Fibroblast of the conjunctiva (primary cell): ENCODE measurements at places on chromosomes 3 and 15.

GRCh38 chr3:131236421-131236820, 145.2 kb upstream of the NUDT16 start:
- no peak for DNase-seq

GRCh38 chr3:98782824-98783500, 19.8 kb downstream of the ST3GAL6 start:
- DNase-seq = no peak

DNA sequence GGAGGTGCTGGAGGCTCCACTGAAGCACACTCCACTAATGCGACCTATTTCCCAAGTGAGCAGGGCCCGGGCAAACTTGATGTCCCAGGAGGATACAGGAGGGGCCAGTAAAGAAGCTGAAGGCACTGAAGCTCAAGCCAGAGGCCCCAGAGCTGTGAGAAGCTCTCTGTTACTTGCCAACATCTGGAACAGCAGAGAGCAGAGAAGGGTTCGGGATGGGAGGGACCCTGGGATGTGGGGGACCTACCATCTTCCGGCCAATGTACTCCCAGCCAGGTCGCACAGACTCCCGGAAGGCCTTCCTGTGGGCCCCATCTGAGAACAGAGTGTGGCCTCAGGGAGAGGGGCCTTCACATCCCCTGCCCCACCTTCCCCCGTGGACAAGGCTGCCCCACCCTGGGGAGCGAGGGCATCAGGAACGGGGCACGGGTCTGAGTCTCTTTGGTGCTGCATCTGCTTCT, 3.1 kb downstream of the HHATL start:
- no peak for DNase-seq

DNA sequence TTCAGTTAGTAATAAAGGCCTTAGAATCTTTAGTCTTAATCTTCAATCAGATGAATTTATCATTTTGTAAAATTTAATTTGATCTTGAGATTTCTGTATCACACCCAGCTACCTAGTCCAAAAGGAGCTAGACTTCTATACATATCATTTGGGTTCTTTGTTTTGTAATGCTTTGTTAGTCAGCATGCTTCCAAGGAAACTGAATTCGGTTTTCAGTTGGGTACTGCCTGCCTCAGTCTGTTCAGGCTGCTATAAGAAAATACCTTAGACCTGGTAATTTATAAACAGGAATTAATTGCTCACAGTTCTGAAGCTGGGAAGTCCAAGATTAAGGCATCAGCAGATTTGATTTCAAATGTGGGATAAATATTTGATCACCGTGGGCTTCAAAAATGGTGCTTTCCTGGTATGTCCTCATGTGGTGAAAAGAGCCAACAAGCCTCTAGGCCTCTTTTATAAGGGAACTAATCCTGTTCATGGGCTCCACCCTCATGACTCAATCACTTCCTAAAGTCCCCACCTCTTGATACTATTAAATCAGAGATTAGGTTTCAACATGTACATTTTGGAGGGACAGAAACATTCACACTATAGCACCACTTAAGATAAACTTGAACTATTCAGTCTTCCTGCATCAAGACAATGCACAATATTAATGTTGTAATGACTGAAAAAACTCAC, 800.7 kb downstream of the NAALADL2 start:
- DNase-seq = no peak

DNA sequence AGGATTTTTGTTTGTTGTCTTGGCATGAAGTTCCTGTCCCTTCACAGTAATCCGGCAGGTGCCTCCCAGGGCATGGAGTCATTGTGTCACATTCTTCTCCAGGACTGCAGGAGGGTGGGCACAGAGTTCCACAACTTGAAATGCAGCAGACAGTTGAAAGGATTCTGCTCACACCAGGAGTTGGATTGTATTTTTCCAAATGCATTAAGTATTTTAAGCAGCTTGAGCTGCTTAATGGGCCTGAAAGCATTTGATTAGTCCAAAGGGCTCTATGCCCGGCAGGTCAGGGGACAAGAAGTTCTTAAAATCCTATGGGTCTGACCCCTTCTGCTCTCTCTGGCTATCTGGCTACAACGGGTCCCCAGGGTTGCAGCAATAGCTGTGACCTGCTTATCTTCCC, 92.9 kb downstream of the APBA2 start:
- no peak for DNase-seq

- DNase-seq = no peak
Measured at GRCh38 chr3:27500986-27501385, 16.8 kb upstream of the SLC4A7 start.
